ENCODE measurements at places on chromosomes 3 and 15. TPM values are rescaled to one million over a fixed set of nuclear protein-coding genes. Genes with fewer than 3 reads are reported as not detected.

GRCh38 chr15:85071061-85071460, 89.4 kb downstream of the PDE8A start:
- DNase-seq, result no peak

GRCh38 chr3:180743813-180744590, 64.7 kb upstream of the CCDC39 start:
- DNase-seq, result no peak

DNA sequence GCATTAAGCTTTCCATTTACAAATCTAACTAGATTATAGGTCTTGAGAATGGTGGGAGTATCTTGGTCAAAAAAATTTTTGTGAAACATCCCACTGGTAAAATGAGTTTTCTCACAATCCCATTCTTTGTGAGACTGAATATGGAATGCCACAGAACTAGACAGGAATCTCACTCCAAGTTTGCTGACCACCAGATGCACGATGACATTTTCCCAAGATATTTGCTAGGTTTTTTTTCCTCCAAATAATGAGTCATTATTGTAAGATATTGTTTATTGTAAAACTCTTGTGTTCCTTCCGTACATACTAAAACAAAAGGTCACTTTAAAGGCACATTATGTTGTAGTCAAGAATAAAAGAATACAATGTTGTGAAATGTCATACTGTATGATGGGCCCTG, 53.9 kb downstream of the COPS2 start:
- no peak for DNase-seq

DNA sequence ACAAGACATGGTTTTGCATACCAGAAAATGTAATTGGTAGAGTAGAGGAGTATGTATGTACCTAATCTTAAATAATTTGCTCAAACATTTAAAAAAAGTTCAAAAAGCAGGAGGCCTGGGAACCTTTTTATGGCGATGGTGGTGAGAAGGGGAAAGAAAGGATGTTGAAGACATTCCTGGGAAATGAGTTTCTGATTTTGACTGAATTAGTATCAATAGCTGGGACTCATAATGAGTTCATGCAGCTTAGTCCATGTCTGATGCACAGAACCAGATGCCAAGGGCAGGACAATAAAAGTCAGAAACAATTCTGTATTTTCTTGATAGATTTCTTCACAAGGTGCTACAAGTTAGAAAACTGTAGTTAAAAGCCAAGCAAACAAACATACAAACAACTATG, 395.3 kb downstream of the GAP43 start:
- no peak for DNase-seq

PLA2G4E gene
- 9.7 TPM for total RNA-seq

KCNH8 gene
- total RNA-seq, result 0.57 TPM

GJD2 gene
- total RNA-seq, result not detected

GOLGA6L6 gene
- total RNA-seq, result not detected

GLDN gene
- total RNA-seq, result 0.83 TPM

Measured in esophagus squamous epithelium (tissue), 5 donors.